ENCODE measurements at places on chromosomes 5 and 9.
A peak's percentile ranks its signal among the peaks of the same experiment; 100 is the strongest.

DNA sequence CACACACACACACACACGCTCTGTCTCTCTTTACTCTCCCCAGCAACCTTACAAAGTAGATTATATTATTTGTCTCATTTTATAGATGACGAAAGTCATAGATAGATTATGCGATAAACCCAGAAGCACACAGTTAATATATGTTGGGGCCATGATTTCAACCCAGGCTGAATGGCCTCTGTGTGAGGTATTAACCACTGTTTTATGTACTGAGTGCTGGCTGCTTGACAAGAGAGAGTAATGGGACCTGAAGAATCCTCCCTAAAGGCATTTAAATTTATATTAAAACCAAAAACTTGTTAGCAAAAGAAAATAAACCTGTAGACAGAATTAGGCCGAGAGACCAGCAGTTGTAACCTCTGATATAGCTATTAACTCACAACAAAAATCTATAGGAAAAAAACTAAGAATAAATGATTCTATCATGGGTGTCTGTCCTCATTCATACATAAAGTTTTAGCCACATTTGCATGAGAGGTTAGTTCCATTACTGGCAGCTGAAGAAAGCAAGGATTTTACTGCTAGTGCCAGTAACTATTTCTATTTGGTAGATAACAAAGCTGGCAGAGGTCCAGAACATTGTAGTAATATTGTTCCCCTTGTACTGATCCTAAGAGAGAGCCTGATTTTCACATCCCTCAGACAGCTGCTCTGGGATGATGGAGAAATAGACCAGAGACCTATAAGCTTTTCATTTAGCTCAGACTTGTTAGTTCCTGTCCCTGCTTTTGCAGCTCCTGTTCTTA lies 250.9 kb downstream of the ADGRV1 start:
- DNase-seq = no peak

- DNase-seq = no peak
Measured at GRCh38 chr9:89603767-89604665, 796 bp upstream of the GADD45G start.

GRCh38 chr9:108953983-108954574 lies 19.9 kb downstream of the ABITRAM start:
- peak; percentile 68 for DNase-seq

- no peak for DNase-seq
Measured at GRCh38 chr5:61653807-61654580, 321.9 kb downstream of the ZSWIM6 start.

GRCh38 chr5:168658394-168658793 lies 79.2 kb upstream of the PANK3 start:
- no peak for DNase-seq

DNA sequence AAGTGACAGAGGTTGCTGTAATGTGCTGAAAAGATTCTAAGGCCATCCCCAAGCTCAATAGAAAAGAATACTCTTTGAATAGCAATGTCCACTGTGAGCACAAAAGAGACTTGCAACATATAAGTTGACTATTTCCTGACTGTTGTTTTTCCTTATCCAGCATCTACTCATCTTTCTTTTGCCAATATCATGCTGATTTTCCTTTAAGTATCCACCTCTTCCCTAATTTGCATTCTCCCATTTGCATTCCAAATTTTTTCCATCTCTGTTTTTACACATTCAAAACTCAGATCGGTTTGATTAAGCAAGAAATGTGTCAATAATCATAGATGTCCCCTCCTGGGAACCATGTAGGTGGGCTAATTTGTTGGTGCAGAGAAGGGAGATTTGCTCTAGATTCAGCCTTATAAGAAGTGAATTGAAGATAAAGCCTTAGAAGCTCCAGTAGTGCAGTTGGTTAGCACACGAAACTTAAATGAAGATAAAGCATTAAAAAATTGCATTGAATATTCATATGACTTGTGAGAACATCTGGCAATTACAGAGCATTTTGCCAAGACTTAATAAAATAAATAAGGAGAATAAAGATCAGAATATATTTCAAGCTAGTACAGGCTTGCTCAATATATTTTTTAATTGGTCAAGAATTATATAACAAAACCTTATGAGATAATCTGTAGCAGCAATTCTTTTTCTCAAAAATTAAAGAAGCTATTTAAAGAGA lies 267.6 kb downstream of the TMEM167A start:
- no peak for DNase-seq

- DNase-seq = no peak
Measured at GRCh38 chr9:132293145-132293721, 61.6 kb downstream of the SETX start.

DNA sequence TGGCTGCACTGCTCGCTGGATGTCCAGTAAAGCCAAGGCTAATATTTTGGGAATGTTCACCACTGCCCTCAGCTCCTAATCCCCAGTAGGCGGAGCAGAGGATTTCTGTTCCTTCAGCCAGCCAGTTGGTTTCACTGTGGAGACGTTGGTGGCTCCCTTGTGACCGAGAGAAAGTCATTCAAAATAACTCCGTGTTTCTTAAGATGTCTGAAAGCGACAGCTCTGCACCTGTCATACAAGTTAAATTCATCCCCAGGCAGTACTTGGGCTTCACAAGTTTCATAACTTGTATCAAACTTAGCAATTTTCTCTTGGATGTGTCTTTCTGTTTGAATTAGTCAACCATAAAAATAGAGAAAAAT lies 382 bp upstream of the CDKN2B start:
- no peak for DNase-seq

GRCh38 chr9:98962861-98963260 lies 19.2 kb downstream of the COL15A1 start:
- DNase-seq = no peak

- no peak for DNase-seq
Measured at GRCh38 chr5:177594071-177594470, 2.1 kb downstream of the TMED9 start.

DNA sequence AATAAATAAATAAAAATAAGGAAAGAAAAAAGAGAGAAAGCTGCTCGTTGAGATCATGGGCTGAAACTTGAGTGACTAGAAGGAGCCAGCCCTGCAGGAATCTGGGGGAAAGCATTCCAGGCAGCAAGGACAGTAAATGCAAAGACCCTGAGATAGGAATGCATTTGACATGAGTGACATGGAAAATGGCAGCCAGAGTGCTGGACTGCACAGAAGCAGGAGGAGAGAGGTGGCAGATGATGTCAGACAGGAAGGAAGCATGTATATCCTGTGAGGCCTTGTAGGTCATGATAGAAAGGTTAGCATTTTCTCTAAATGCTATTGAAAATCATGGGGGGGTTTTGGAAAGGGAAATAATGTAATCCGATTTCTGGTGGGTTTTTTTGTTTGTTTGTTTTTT lies 29.1 kb downstream of the ADRA1B start:
- DNase-seq = no peak

DNA sequence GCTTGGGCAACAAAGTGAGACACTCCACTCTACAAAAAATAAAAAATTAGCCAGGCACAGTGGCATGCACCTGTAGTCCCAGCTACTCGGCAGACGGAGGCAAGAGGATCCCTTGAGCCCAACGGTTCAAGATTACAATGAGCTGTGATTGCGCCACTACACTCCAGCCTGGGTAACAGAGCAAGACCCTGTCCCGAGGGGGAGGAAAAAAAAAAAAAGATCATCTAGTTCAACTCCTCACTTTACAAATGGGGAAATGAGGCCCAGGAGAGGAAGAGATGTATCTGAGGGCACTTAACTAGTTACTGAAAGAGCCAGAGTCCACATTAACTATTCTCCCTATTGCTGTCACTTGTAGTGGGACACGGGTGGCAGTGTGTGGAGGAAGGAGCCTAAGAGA lies 13.8 kb downstream of the PDCL start:
- DNase-seq = no peak

- no peak for DNase-seq
Measured at GRCh38 chr9:84937180-84937579, 267.7 kb downstream of the NTRK2 start.

DNA sequence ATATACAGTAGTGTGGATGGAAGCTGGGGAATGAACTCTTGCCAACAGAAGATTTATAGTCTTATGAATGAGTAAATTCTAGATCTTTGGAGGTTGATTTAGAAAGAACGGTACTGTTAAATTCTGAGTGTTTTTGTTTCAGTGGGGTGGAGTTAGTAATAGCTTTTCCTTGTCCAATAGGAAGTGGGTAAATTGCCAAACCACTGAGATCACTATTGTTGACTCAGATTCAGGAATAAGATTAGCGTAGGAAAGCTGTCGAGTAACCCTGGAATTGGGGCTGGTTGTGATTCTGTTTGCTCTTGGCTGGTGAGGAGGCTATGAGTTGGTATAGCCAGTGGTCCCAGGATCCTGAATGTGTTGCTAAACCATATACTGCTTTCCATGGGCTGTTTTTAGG lies 155.6 kb downstream of the ARHGAP26 start:
- no peak for DNase-seq

DNA sequence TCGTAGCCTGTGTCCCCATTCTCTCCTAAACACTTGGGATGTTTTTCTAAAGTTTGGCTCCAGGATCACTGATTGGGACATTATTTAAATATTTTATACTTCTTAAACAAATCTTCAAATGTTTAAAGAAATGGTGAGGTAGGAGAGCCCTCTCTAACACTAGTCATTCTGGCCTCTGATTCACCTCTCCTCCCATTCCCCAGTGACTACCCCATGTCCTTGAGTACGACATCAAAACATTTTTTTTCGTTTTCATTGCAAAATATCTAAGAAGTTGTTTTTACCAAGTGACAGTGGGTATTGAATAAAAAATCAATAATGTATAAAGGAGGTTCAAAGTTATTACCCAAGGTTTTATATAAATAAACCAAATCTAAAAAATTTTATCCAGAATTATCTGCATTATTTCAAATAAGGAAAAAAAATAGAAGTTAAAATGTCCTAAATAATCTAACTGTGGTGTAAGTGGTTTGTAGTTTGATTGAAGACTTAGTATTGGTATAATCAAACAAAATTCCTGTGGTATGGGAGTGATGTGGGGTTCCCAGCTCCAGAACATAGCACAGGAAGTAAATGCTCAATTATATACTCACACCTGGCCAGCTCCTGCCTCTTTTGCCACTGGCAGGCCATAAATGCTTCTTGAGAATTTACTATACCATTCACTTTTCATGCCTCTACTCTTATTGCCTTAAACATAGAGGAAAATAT lies 51.1 kb downstream of the MAST4 start:
- no peak for DNase-seq

DNA sequence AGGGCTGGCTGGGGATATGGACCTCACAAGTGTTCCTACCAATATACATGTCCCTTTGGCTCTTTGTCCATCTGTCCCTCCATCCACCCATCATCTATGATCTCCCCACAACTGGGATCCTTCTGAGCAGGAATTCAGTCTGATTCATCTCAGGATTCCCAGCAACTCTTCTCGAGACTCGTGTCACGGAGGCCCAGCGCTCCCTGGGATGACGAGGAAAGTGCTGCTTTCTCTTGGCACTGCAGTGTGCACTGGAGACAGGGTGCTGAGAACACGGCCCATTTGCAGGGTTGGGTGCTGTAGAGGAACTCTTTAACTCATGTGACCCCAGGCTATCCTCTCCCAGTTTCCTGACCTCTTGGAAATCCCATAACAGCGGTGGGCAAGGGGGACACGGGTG lies 72.9 kb downstream of the ANGPTL2 start:
- DNase-seq = no peak

- no peak for DNase-seq
Measured at GRCh38 chr5:139640421-139641115, 7.6 kb upstream of the CXXC5 start.

DNA sequence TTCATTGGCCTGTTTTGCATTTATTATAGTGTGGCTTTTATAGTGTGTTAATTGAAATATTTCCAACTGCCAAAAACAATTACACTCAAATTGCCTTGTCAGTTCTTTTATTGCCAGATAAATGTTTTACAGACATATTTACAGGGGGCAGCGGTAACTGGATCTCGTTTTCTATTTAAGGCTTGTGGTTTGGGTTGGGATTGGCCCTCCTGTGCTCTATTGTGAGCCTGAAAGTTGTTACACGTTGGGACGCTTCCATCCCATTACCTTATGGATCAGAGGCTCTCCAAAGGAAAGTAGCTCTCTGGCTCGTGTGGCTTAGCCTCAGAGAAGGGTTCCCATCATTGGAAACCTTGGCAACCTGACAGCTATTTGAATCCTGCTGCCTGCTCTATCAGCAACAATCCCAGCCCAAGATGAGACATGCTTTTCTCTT lies 20.8 kb downstream of the DNAI1 start:
- no peak for DNase-seq

DNA sequence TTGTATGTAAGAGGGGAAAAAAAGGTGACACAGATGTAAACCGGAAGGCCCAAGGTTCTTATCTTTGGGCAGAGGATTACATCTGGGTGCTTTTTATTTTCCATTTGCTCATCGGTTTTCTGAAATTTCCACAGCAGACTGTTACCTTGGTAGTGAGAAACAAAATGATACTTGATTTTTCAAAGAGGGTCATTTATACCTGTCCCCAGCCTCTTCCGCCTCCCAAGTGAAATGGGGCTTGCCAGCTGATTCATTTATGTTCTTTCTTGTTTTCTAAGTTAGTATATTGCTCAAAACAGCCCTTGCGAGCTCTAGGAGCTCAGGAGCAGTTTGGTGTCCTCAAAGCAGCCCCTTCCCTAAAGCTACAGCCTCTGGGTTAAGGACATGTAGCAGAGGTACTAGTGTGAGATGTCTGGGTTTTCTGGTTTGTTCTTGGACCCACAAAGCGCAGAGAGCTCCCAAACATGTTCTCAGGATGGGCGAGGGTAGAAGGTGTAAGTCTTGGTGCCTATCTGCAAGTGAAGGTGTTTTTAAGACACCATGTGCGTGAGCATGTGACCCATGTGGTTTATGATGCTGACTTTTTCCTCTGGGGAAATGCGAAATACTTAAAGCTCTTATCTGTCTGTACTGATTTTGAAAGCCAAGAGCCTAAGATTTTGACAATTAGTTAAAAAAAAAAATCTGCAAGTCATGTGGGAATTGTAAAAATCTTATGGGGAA lies 38.3 kb downstream of the DAPK1 start:
- DNase-seq = no peak

GRCh38 chr5:179914032-179914755 lies 6.5 kb upstream of the TBC1D9B start:
- DNase-seq = no peak

- DNase-seq = no peak
Measured at GRCh38 chr9:136586391-136586953, 40.6 kb upstream of the NOTCH1 start.

DNA sequence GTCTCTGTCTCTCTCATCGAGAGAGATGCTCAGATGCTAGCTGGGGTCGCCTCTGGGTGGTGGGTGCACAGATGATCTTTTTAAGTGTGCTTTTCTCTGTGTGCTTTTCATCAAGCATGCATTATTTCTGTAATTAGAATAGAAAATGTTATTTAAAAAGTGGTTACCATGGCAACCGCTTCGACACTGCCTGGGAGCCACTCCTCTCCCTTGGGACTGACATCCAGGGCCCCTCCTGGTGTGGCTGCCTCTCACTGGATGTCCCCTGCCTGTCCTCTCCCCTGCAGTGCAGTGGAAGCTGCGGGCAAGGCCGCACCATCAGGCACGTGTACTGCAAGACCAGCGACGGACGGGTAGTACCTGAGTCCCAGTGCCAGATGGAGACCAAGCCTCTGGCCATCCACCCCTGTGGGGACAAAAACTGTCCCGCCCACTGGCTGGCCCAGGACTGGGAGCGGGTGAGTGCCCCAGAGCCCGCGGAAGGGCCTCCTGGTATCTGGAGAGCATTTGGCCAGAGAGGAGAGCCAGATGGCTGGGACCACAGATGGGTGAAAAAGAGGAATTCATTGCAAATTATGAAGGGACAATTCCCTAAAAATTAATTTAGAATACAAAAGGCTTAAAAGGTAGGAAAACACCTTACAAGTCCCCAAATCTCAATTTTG lies 34.7 kb downstream of the ADAMTSL2 start:
- no peak for DNase-seq
